ENCODE measurements at places on chromosomes 1 and 21. TPM values are rescaled to one million over a fixed set of nuclear protein-coding genes. Genes with fewer than 3 reads are reported as not detected.

Gene DHCR24
- 44.9 TPM for total RNA-seq

Gene RGS13
- total RNA-seq: not detected

Gene TINAGL1
- not detected for total RNA-seq

Gene LCE2B
- total RNA-seq: not detected

Gene FAM72B
- 9.5 TPM for total RNA-seq

Gene RGS18
- not detected for total RNA-seq

Gene SMIM1
- 4.4 TPM for total RNA-seq

Gene TIE1
- 0.08 TPM for total RNA-seq

Gene DCST1
- total RNA-seq: not detected

Gene OR2L13
- not detected for total RNA-seq

Gene PDC
- total RNA-seq: not detected

Gene OR6K3
- total RNA-seq: not detected
